Activated naive CD8-positive, alpha-beta T cell treated with anti-CD3 and anti-CD28 coated beads for 36 hours (primary cell): ENCODE measurements at places on chromosomes 2 and 18.

- no peaks in the 10 kb centered on the region for H3K4me1 ChIP-seq
- DNase-seq = no peak
- H3K36me3 ChIP-seq = no peaks in the 10 kb centered on the region
- H3K4me3 ChIP-seq = no peak overlapping the region
- no peaks in the 10 kb centered on the region for H3K27me3 ChIP-seq
Observed at GRCh38 chr2:220191737-220192136, 564.3 kb downstream of the SLC4A3 start.

DNA sequence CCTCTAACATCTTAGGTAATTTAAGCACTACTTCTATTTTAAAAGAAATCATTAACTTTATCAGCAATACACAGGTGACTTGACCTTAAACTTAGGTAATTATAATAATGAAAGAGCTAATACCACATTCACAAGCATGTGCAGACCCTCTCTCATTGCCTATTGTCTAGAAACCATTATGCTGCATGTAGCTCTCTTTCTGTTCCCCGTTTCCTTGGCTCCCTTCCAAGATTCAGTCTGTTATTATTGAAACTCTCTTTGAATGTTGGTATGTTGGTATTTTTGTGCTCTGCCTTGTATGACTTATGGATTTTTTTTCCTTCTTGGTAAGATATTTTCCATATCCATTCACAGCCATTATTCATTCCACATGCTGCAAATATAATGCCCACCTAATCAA lies 201.2 kb downstream of the CDCA7 start:
- no peaks in the 10 kb centered on the region for H3K4me1 ChIP-seq
- H3K36me3 ChIP-seq = no peaks in the 10 kb centered on the region
- H3K4me3 ChIP-seq = no peak overlapping the region
- peaks cover 19% of the 10 kb centered on the region for H3K27me3 ChIP-seq
- H3K27ac ChIP-seq = no peak overlapping the region

- H3K27ac ChIP-seq = no peak overlapping the region
- H3K4me3 ChIP-seq = no peak overlapping the region
- no peaks in the 10 kb centered on the region for H3K36me3 ChIP-seq
- no peaks in the 10 kb centered on the region for H3K27me3 ChIP-seq
- DNase-seq = no peak
Observed at GRCh38 chr2:3626118-3626811, 31.4 kb downstream of the COLEC11 start.

- peaks cover 7% of the 10 kb centered on the region for H3K36me3 ChIP-seq
- no peak overlapping the region for H3K4me3 ChIP-seq
- DNase-seq = no peak
Observed at GRCh38 chr18:56890632-56891031, 239.5 kb downstream of the WDR7 start.

DNA sequence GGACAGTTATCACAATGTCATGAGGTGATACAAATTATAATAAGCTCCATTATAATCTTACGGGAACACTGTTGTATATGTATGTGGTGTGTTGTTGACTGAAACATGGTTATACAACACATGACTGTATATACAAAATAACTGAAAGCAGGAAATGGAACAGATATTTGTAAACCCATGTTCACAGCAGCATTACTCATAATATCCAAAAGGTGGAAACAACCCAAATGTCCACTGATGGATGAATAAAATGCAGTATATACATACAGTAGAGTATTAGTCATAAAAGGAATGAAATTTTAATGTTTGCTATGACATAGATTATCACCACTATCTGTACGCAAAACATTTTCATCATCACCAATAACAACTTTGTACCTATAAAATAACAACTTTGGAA lies 107.3 kb downstream of the USP34 start:
- peaks cover 59% of the 10 kb centered on the region for H3K36me3 ChIP-seq
- H3K4me1 ChIP-seq = peaks cover 28% of the 10 kb centered on the region
- no peaks in the 10 kb centered on the region for H3K27me3 ChIP-seq
- H3K4me3 ChIP-seq = no peak overlapping the region

- H3K4me1 ChIP-seq = no peaks in the 10 kb centered on the region
- no peak for DNase-seq
- no peaks in the 10 kb centered on the region for H3K27me3 ChIP-seq
- no peak overlapping the region for H3K27ac ChIP-seq
- no peak overlapping the region for H3K4me3 ChIP-seq
Observed at GRCh38 chr2:205564346-205565141, 117.8 kb upstream of the NRP2 start.

- H3K27ac ChIP-seq = no peak overlapping the region
- H3K4me1 ChIP-seq = no peaks in the 10 kb centered on the region
- no peaks in the 10 kb centered on the region for H3K27me3 ChIP-seq
Observed at GRCh38 chr18:77993188-77993981, 743.7 kb downstream of the GALR1 start.

GRCh38 chr18:36411745-36412168 lies 114.2 kb downstream of the FHOD3 start:
- no peak overlapping the region for H3K27ac ChIP-seq
- no peaks in the 10 kb centered on the region for H3K4me1 ChIP-seq
- H3K27me3 ChIP-seq = peaks cover 3% of the 10 kb centered on the region
- no peaks in the 10 kb centered on the region for H3K36me3 ChIP-seq
- H3K4me3 ChIP-seq = no peak overlapping the region

- peaks cover under 1% of the 10 kb centered on the region for H3K36me3 ChIP-seq
- H3K27ac ChIP-seq = peak overlapping the region; percentile 81
- H3K27me3 ChIP-seq = no peaks in the 10 kb centered on the region
- peak; percentile 62 for DNase-seq
- peak overlapping the region; percentile 79 for H3K4me3 ChIP-seq
Observed at GRCh38 chr2:236568068-236568921, 1.3 kb upstream of the ACKR3 start.

DNA sequence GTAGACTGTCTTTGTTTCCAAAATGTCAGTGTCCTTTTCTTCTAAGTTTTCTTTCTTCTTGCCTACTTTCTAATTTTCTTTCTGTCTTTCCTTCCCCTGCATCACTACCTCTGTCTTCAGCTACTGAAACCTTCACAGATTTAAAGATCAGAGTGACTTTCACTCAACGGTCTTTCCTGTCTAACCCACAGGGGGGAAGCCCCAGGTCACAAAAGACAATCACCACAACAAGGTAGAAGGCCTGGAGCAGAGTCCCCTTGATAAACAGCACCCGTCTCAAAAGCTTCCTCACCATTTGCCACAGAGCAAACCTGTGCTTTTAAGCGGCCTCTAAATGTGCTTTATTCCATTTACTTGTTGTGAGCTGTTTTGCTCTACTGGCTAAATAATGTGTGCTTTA lies 665.4 kb downstream of the BCL11A start:
- H3K4me1 ChIP-seq = peaks cover 40% of the 10 kb centered on the region
- H3K27me3 ChIP-seq = no peaks in the 10 kb centered on the region
- peak; percentile 54 for DNase-seq

DNA sequence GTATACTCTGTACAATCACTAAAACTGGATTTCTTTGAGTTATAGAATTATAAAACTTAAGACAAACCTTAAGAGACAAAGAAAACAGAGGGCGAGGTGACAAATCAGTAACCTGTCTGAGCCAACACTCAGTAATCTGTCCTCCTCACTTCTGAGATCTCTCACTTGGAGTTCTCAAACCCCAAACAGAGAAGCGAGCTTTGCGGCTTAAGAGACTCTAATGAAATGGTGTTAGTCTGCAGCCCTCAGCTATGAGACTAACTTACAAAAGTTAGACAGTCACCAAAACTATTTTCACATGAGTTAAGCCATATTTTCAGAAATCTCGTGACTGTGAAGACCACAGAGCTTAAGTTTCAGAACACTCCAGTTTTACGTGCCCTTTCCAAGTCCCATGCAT lies 140.6 kb downstream of the TMX3 start:
- no peak overlapping the region for H3K4me3 ChIP-seq
- no peaks in the 10 kb centered on the region for H3K4me1 ChIP-seq
- no peak for DNase-seq
- peaks cover 8% of the 10 kb centered on the region for H3K27me3 ChIP-seq
- no peak overlapping the region for H3K27ac ChIP-seq

DNA sequence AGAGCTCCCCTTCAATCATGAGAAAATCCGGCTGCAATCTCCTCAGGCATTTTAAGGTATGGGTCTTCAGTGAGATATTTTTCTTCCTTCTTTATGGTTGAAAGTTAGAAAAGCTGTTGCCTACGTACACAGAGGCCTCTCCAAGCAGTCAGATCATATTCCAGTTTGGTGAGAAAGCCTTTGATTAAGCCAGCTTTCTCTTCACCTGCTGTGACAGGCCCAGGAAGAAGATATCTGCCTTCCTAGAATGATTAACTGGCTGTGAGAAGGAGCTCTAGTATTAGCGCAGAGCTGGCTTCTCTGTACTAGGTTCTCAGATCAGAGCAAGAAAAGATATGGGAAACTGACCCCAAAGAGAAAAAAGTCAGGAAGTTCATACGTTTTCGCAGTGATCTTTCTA lies 585.0 kb upstream of the CHAC2 start:
- H3K27ac ChIP-seq = no peak overlapping the region
- H3K4me1 ChIP-seq = no peaks in the 10 kb centered on the region
- no peaks in the 10 kb centered on the region for H3K27me3 ChIP-seq
- no peak overlapping the region for H3K4me3 ChIP-seq

DNA sequence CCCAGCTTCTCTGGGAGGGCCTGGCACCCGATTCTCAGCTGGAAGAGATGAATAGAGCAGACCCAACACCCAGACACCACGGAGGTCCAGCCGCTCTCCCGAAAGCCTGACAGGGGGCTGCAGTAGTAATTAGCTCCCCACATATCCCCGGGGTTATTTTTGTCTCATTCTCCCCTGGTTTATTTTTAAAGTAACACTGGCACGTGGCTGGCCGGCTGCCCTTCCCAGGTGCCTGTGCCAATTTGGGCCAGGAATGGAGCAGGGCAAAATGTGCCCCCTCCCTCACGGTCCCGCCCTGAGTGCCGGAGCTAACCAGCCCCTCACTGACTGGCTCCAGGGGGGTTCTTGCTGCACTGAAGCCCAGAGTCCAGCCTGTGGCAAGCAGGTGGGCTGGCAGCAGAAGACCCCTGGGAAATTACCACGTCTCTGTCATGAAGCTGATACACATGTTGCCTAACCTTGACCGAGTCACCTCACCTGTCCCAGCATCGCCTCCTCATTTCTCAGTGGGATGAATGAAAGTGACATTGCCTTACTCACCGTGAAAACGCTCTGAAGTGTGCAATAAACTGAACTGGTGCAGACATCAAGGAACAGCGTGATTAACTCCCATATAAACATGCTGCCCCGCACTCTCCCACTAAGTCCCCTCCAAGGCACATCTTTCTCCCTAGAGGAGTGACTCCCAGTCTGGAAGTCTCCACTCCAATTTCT lies 18.4 kb downstream of the KCNK3 start:
- no peak for DNase-seq
- no peak overlapping the region for H3K4me3 ChIP-seq
- no peak overlapping the region for H3K27ac ChIP-seq
- H3K36me3 ChIP-seq = no peaks in the 10 kb centered on the region
- no peaks in the 10 kb centered on the region for H3K4me1 ChIP-seq

DNA sequence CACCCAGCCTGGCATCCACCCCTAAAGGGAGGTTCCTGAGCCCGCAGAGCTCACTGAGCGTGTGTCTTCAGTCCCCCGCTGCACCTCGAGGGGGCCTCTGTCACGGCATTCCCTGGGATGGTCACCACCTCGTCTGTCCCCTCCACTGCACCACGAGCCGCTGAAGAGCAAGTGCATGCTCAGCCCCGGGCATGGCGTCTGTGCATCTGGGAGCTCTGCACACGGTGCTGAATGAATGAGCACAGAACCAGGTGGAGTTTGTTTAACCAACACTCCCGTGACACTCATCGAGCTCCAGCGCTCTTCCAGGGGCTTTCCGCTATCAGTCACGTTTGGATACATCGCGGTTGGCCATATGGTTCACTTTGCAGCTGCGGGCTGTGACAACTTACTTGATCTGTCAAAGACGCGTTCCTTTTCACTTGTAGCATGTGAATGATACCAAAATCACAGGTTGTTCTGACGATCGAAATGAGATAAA lies 9.2 kb downstream of the ALLC start:
- H3K27me3 ChIP-seq = peaks cover 4% of the 10 kb centered on the region
- no peaks in the 10 kb centered on the region for H3K36me3 ChIP-seq
- no peaks in the 10 kb centered on the region for H3K4me1 ChIP-seq
- no peak overlapping the region for H3K4me3 ChIP-seq
- no peak for DNase-seq
- H3K27ac ChIP-seq = no peak overlapping the region

- no peak overlapping the region for H3K4me3 ChIP-seq
- DNase-seq = no peak
- H3K36me3 ChIP-seq = no peaks in the 10 kb centered on the region
- peaks cover 15% of the 10 kb centered on the region for H3K4me1 ChIP-seq
- H3K27ac ChIP-seq = no peak overlapping the region
Observed at GRCh38 chr2:63789338-63790020, 52.2 kb upstream of the UGP2 start.

GRCh38 chr2:11661891-11662435 lies 8.0 kb downstream of the NTSR2 start:
- H3K27me3 ChIP-seq = peaks cover 28% of the 10 kb centered on the region
- no peak for DNase-seq
- no peak overlapping the region for H3K27ac ChIP-seq
- no peaks in the 10 kb centered on the region for H3K36me3 ChIP-seq

- H3K27me3 ChIP-seq = no peaks in the 10 kb centered on the region
- H3K4me3 ChIP-seq = no peak overlapping the region
- peaks cover 60% of the 10 kb centered on the region for H3K36me3 ChIP-seq
- H3K27ac ChIP-seq = peak overlapping the region; percentile 17
- DNase-seq = peak; percentile 55
Observed at GRCh38 chr2:233426619-233427342, 72.5 kb downstream of the DGKD start.

- H3K36me3 ChIP-seq = no peaks in the 10 kb centered on the region
- peaks cover 4% of the 10 kb centered on the region for H3K27me3 ChIP-seq
- no peaks in the 10 kb centered on the region for H3K4me1 ChIP-seq
- no peak overlapping the region for H3K4me3 ChIP-seq
- H3K27ac ChIP-seq = no peak overlapping the region
Observed at GRCh38 chr18:22424565-22424963, 6.8 kb upstream of the CTAGE1 start.

- peaks cover 7% of the 10 kb centered on the region for H3K27me3 ChIP-seq
- H3K4me1 ChIP-seq = no peaks in the 10 kb centered on the region
- no peak for DNase-seq
Observed at GRCh38 chr2:2788076-2788475, 457.0 kb upstream of the MYT1L start.

DNA sequence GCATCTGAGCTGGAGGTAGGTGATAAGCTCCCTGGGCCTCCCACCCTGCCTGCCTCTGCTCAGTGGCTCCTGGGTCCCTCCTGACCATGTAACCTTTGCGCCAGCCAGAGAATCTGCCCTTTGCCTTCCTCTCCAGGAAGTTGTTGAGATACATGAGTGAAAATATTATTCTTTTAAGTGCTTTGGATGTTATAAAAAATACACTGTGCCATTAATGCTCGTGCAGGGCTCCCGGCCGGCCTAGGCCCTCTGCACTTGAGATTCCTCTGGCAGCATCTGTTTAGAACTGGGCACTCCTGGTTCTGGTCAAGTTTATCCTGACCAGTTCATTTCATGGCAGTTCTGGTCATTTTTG lies 18.8 kb downstream of the AGAP1 start:
- H3K4me1 ChIP-seq = no peaks in the 10 kb centered on the region
- no peaks in the 10 kb centered on the region for H3K36me3 ChIP-seq
- no peak overlapping the region for H3K27ac ChIP-seq
- peaks cover 12% of the 10 kb centered on the region for H3K27me3 ChIP-seq

- peaks cover 13% of the 10 kb centered on the region for H3K36me3 ChIP-seq
- DNase-seq = no peak
- peaks cover 12% of the 10 kb centered on the region for H3K4me1 ChIP-seq
- H3K27ac ChIP-seq = peak overlapping the region; percentile 52
Observed at GRCh38 chr2:44218771-44219170, 50.1 kb downstream of the PPM1B start.
